Dermis microvascular lymphatic vessel endothelial cell (primary cell): ENCODE measurements at places on chromosomes 13 and 19.

GRCh38 chr13:60448907-60449510 lies 52.0 kb downstream of the TDRD3 start:
- peak; percentile 38 for DNase-seq

- DNase-seq, result no peak
These were observed 53.2 kb upstream of the USPL1 start for GRCh38 chr13:30564489-30564888.

- no peak for DNase-seq
These were observed 8.0 kb upstream of the TMEM160 start for GRCh38 chr19:47056411-47056810.

DNA sequence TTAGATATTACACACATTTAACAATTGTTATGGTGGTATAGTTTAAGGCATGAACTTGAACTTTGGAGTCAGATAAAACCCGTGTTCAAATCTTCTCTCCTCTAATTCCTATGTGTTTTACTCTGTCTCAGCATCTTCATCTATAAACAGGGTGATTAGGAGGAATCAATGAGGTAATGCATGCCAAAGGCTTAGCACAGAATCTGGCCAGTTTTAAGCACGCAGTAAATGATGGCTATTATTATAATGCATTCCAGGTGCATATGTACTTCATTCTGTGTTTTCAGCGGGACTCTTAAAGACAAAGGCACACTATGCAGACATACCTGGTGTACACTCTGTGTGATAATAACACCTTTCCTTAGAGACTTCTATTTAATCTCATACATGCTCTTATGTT lies 88.0 kb upstream of the FRY start:
- no peak for DNase-seq

DNA sequence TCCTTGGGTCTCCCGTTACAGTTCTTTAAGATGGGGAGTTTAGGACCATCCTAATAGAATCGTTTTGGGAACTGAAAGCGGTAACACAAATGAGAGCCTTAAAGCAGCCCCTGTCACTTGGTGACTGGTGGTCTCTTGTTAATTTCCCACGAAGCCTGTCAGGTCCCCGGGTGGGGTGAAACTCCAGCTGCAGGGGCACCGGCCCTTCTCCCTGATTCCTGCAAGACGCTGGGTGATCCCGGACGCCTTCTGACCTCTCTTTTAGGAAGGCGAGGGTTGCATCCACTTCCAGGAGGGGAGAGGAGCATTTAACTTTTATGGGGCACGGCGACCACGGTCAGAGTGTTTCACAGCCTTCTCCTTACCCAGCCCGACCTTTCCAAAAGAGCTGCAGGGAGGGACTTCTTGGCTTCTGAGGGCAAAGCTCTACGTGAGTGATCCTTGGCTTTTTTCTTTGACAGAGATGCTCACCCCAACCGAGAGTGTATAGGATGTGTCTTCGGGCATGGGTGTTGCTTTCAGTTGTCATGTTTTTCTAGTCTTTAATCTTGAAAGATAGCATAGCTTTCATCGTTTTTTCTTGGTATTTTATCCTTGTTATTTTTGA lies 688 bp downstream of the ZNF225 start:
- no peak for DNase-seq

DNA sequence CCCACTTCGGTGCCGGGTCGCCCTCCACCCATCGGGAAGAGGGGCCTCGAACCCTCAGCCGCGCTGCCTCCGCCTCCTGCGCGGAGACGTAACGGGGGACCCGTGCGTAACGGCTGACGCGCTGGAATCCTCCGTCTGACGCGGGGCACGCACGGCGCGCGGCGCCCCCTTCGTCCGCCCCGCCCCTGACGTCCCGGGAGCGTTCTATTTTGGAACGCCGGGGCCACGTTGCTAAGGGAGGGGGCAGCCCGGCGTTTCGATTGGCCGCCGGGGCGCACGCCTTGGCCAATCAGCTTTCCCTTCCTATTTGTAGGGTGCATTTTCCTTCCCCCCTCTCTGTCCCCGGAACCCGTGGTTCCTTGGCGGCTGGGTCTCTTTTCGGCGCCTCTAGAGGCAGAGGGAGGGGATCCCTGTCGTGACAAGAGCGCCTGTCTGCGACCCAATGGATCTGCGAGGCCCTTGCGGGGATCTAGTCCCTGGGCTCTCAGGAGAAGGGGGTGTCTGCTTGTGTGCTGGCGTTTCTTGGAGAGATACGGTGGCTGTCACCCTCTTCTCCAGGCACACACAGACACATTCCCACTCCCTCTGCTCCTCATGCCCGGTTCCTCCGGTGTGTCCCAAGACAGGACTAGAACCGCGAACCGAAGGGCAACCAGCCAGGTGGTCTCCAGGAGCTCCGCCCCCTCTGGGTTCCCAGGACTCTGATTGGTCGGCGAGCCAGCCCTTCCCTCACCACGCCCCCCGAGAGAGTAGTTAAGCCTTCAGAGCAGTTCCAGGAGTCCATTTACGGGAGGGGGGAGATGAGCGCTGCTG lies 1.5 kb downstream of the FOSB start:
- peak; percentile 94 for DNase-seq

GRCh38 chr13:39315796-39316195 lies 277.5 kb downstream of the NHLRC3 start:
- DNase-seq, result no peak

GRCh38 chr19:47735131-47735530 lies 10.2 kb upstream of the NOP53 start:
- no peak for DNase-seq

- DNase-seq, result no peak
These were observed 839 bp upstream of the CKAP2 start for GRCh38 chr13:52454459-52454819.

DNA sequence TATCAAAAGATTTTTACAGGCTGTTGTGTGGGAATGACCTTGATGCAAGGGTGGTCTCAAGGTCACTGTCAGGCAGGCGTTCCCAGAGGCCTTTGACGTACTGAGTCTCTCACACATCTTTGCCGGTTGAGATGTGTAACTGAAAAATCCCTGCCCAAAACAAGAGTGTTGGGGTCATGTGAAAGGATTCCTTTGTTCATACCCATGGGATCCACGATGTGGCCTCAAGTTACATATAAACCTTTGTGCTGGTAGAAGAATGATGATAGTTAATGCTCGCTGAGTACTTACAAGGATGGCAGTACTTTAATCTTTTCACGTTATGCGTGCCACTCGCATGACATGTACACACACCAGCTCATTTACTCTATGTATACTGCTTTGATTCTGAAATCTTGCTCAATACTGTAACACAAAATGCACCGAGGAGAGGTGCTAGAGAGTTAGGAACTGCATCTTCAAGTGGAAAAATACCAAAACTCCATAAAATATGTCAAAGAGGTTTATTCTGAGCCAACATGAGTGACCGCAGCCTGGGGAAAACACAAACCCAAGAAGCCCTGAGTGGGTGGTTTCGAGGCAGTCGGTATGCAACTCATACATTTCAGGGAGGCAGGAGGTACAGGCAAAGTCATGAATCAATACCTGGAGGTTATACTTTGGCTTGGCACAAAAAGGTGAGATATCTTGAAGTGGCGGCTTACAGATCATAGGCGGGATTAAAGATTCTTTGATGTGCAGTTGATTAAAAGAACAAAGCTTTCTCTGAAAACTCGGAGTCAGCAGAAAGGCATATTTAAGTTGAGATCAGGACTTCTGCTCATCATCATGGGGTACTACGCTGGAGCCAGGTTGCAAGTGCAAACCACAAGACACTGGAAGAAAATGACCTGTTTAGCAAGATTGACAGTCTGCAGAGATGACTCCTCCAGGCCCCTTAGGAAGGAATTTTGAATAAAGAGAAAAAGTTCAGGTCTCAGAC lies 87.4 kb upstream of the ARHGEF7 start:
- no peak for DNase-seq
